ENCODE measurements at places on chromosomes 12 and 14.

GRCh38 chr14:35412272-35413056 lies 7.9 kb upstream of the NFKBIA start:
- DNase-seq: no peak

DNA sequence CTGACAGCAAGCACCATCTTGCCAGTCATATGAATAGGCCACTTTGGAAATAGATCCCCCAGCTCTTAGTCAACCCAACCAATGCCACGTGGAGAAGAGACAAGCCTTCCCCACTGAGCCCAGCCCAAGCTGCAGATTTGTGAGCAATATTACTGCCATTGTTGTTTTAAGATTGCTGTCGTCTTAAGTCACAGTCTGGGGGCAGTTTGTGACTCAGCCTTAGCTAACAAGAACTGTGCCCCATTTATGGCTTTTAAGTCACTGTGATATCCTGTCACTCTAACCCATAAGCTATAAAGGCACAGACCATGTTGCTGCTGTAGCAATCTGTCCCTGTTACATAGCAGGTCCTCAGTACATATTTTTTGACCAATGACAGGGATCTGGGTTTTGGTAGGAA lies 464.2 kb downstream of the MED13L start:
- DNase-seq: no peak

- DNase-seq: no peak
Observed at GRCh38 chr12:24838531-24838950, 110.4 kb downstream of the BCAT1 start.

DNA sequence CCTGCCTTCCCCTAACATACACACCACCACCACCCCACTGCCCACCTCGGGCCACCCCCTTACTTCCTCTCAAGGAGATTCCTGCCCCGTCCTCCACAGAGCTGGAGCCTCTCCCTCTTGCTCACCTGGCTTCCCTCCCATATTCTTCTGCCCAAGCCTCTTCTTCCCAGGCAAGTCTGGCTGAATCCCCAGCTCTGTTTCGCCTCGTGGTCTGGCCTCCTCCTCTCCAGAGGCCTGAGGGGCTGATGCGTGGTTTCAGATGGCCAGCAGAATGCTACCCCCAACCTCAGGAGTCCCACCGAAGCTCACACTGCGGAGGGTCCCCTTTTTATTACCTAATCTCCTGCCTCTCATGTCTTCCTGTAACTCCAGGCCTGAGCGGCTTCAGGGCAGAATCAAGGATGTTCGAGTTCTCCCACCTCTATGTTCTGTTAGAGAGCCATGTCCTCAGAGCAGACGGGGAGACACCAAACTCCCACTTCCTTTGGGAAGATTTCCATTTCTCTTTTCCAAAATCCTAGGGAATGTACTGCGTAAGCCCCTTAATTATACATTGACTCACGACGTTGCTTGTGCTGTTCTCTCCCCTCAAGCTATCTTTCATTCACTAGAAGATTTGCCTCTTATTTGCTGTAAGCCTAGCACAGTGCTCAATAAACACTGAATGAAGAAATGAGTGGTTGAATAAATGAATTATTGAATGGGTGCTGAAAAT lies 33.9 kb upstream of the LTBP2 start:
- no peak for DNase-seq

DNA sequence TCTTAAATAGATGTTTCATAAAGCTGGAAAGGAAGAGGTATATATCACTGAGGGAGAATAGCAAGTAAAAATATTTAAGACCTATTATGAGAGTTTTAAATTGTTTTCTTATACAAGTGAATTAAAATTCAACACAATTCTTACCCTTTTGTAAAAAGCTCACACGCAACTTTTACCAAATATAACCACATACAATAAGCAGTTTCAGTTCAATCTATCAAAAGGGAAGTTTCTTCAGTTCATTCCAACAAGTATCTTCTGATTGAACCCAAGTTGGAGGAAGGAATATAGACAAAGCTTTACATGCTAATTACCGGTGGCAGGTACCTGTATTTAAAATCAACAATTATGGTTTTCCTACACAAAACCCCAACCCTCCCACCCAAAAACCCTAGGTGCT lies 41.1 kb downstream of the GTF2A1 start:
- no peak for DNase-seq

DNA sequence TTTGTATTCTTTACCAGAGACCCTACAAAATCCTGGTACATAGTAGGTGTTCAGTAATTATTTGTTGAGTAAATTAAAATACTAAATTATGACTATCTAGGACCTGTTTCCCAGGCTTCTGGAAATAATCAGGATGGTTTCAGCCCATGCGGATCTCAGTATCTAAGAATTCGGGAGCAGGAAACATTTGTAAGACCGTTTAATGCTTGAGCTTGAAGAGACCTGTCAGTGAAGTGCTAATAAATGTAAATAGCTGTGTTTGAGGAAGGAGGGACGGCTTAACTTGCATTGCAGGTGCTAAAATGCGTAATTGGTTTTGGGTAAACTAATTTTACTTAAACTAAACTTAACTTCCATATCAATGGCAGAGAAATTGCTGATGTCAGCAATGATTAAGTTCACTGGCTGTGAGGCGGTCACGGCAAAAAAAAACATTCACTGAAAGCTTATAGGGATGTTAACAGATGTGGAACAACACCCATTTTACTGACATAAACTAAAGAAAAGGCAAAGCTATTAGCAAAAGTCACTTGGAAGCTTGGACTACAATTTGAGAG lies 28.6 kb upstream of the AEBP2 start:
- DNase-seq: no peak

GRCh38 chr12:110314308-110314707 lies 33.3 kb downstream of the ATP2A2 start:
- no peak for DNase-seq

GRCh38 chr12:49566361-49566760 lies 1.6 kb downstream of the MCRS1 start:
- no peak for DNase-seq

DNA sequence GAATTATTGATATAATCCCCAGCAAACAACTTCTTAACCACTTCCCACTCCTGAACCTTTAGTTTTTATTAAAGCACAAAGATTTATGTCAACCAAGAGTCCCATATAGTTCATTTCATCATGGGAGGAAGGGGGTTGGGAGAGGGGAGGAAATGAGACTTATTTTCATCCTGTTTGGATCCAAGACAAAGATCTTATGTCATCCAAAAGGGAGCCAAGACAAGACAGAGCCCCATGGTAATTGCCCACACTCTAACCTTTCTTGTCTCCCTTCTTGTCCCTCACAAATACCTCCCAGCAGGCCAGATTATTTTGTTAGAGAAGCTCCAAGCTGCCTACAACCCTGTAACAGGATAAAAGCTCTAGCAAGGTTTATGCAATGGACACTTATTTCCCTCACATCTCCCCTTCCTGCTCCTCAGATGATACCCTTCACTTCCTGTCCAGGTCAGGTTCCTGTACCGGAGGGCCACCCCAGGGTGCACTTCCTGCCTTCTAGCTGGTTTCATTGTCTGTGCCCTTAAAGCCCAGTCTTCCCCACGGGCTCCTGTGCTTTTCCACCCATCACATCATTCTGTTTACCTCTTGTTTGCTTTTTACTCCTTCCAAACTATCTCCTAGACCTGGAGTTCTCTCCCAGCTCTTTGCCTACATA lies 123.7 kb upstream of the MDM1 start:
- DNase-seq: no peak

DNA sequence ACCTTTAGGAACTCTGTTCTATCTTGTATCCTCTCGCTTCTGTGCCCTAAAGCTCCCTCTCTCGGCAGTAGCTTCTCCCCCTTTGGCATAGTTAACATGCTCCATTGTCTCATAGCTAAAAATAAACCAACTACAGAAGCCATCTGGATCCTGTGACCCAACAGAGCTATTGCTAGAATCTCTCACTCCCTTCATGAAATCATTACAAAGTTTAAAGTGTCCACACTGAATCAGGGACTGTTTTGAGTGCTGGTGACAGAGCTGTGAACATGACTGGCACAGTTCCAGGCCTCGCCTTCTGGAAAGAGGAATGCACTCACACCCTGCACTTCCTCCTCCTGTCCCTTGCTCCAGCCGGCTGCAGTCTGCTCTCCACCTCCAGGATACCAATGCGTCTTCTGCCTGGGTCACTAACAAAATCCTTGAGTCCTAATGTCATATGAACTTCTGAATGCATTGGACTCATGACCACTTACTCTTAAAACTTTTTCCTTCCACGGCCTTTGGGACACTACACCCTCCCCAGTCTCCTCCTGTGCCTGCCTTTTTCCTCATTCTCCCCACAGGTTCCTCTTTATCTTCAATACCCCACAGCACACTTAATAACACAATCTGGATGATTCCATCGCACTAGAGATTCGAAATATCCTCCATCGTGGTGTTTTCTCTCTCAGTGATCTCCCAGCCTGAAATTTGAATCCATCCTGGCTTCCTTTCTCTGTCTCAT lies 13.2 kb downstream of the PLBD1 start:
- DNase-seq: no peak

- no peak for DNase-seq
Observed at GRCh38 chr12:24814379-24815113, 134.4 kb downstream of the BCAT1 start.

DNA sequence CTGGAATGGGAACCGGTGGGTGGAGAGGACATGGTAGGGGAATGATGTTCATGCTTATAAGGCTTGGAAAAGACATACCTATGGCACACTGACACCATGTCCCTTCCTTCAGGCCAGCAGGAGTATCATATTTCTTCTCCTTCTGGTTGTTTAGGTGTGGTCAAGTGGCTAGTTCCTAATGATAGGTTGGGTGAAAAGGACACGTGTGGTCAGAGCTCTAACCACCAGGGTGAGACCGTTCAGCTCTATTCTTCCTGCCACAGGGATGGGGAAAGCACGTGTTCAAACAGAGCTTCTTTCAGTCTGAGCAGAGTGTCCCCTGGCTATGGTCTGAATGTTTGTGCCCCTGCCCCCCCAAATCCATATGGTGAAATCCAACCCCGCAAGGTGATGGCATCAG lies 209.1 kb downstream of the PAX9 start:
- no peak for DNase-seq

DNA sequence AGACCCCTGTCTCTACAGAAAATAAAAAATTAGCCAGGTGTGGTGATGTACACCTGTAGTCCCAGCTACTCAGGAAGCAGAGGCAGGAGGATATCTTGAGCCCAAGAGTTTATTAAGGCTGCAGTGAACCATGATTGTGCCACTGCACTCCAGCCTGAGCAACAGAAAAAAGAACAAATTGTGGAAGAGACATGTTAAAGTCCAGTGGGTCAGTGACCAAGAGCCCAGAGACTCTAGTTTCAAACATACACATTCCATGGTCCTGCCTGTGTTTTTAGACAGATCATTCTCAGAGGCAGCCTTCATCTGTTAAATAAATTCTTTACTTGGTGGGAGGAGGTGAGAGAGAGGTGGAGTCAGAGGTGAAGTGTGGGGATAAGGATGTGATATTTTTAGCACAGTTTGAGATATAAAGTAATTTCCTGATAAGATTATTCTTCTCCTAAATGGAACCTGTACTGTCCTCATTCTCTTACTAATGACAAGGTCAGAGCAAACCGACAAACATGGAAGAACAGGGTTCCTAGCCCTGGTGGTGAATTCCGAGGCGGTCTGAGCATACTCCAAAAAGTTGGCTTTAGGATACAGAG lies 48.7 kb downstream of the RASSF3 start:
- DNase-seq: no peak

DNA sequence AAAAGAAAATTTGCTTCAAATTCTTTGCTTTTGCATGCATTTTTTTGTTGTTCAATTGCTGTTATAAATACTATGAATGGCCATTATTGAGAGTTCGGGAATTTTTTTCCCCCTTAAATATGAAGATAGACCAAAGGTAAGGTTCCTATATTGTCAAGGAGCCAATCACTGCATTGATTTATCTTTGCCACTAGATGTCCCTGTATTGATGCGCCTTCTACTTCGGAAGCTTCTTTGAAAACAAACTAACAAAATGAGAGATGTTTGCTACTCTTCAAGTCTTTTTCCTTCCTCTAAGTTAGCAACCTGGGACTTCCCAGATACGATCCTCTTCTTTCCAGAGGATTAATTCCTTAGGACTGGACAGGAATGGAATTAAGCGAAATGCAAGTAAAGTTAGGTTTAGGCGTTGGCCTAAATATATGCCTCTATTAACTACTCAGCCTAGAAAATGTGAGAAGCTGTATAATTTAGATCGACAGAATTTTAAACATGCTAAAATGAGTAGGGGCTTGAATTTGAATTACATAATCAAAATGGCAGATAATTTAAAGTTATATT lies 318.1 kb downstream of the AEBP2 start:
- no peak for DNase-seq

DNA sequence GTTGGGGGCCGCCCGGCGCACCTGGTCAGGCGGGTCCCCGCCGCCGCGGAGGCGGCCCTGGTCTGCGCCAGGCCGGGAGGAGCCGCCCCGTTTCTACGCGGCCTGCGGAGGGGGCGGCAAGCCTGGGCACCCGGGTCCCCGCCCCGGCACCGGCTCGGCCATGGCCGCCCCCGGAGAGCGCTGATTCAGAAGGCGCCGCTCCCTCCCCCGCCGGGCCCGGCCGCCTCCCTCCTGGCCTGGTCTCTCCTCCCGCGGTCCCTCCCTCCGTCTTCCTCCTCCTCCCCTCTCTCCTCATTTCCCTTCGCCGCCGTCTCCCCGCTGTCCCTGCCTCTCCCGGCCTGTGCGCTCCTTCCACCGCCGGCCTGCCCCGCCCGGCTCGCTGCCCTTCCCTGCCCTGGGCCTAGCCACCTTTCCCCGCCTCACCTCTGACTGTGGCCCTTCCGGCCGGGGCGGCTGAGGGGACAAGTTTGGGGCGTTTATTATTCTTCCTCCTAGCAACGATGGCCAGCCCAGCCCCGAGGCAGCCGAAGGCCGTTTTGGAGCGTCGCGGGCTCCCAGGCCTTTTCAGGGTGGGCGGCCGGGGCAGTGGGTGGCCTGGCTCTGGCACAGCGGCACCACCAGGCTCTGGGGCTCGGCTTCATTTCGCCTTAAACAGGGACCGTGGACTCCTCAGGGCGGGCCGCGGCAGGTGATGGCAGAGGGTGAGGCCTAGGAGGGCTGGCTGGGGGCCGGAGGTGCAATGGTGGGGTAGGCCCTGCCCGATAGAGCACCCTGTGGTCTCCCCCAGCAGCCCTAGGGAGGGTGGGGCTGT lies 768 bp downstream of the CEP170B start:
- peak; percentile 12 for DNase-seq

- no peak for DNase-seq
Observed at GRCh38 chr14:32571995-32572866, 243.1 kb downstream of the AKAP6 start.

DNA sequence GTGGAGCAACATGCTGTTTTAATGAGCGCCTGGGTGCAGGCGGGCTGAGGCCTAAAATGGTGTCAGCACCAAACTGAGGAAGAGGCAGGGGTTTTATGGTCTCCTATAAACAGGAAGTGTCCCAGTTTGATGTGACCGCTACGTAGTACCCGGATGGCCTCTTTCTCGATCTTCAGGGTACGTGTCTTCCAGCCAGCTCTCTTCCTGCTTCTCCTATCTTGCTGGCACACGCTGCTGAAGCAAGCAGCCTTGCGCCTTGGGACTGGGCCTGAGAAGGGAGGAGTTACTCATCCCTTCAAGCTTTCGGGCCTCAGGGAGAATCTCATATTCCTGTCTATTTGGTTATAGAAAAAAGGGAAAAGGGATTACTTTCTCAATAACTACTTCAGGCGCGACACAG lies 28.2 kb upstream of the RNASE1 start:
- no peak for DNase-seq

- DNase-seq: no peak
Observed at GRCh38 chr12:6788972-6789924, at the start of gene CD4. TSS of gene CD4 (plus strand) at chr12:6789528. CDS start at chr12:6800139, 10,611 bp downstream.
